ENCODE measurements at places on chromosomes 7 and 10. TPM values are rescaled to one million over a fixed set of nuclear protein-coding genes. Genes with fewer than 3 reads are reported as not detected.

The C10orf105 gene
- not detected for total RNA-seq

The GSAP gene
- 7.9 TPM for total RNA-seq

The AASS gene
- total RNA-seq: 16.9 TPM

The COL17A1 gene
- total RNA-seq: not detected

The VPS50 gene
- total RNA-seq: 12.4 TPM

The BHLHA15 gene
- 70.9 TPM for total RNA-seq

The CAPZA2 gene
- total RNA-seq: 97.9 TPM

The CRYGN gene
- total RNA-seq: not detected

The ACTR3C gene
- 17.3 TPM for total RNA-seq

The PTF1A gene
- total RNA-seq: 48.9 TPM

The CPED1 gene
- total RNA-seq: 2.5 TPM

The NAT16 gene
- total RNA-seq: 0.43 TPM
